Adrenal gland (tissue), 19 donors: ENCODE measurements at places on chromosomes 2 and 18. TPM values are rescaled to one million over a fixed set of nuclear protein-coding genes. Genes with fewer than 3 reads are reported as not detected.

GRCh38 chr2:107338059-107338458, 452.1 kb upstream of the ST6GAL2 start:
- no peaks in the 10 kb centered on the region for H3K36me3 ChIP-seq
- no peak for DNase-seq
- H3K4me3 ChIP-seq, result no peak overlapping the region
- H3K27me3 ChIP-seq, result no peaks in the 10 kb centered on the region
- H3K4me1 ChIP-seq, result no peaks in the 10 kb centered on the region

GRCh38 chr2:150182566-150183235, 304.8 kb downstream of the RND3 start:
- no peaks in the 10 kb centered on the region for H3K4me1 ChIP-seq
- no peaks in the 10 kb centered on the region for H3K36me3 ChIP-seq
- peak; percentile 48 for DNase-seq
- no peak overlapping the region for H3K4me3 ChIP-seq
- H3K27ac ChIP-seq, result no peak overlapping the region

DNA sequence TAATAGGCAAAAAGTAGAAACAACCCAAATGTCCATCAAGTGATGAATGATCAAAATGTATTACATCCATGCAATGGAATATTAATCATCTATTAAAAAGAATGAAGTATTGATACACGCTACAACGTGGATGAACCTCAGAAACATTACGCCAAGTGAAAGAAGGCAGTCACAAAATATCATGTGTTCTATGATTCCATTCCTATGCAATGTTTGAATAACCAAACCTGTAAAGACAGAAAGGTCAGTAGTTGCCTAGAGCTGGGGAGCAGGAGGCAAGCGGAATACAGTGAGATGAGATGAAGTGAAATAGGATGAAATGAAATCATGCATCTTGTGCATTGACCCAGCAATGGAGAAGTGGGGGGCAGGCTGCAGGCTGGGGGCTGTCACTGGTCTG, 17.9 kb upstream of the COL6A3 start:
- H3K36me3 ChIP-seq, result no peaks in the 10 kb centered on the region
- DNase-seq, result no peak
- peaks cover 18% of the 10 kb centered on the region for H3K27me3 ChIP-seq
- no peak overlapping the region for H3K4me3 ChIP-seq
- H3K27ac ChIP-seq, result no peak overlapping the region

DNA sequence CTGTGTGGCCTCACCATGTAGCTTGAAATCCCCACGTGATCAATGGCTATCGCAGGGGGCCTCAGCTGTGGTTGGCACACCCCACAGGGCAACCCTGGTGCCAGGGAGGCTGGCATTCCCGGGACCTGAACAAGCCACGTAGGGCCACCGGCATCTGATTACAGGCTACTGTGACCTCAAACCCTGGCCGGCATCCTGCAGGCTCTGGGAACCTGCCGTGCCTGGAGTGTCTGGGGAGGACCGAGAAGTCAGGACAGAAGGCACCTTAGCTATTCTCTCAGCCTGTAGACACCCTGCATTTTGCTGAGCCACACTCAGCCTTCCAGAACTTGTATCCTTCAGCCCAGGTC, 213.0 kb downstream of the GLI2 start:
- H3K4me1 ChIP-seq, result no peaks in the 10 kb centered on the region
- H3K36me3 ChIP-seq, result no peaks in the 10 kb centered on the region
- H3K27ac ChIP-seq, result no peak overlapping the region

GRCh38 chr2:98604547-98604946, 3.8 kb downstream of the COA5 start:
- no peaks in the 10 kb centered on the region for H3K27me3 ChIP-seq
- H3K36me3 ChIP-seq, result no peaks in the 10 kb centered on the region
- DNase-seq, result no peak

DNA sequence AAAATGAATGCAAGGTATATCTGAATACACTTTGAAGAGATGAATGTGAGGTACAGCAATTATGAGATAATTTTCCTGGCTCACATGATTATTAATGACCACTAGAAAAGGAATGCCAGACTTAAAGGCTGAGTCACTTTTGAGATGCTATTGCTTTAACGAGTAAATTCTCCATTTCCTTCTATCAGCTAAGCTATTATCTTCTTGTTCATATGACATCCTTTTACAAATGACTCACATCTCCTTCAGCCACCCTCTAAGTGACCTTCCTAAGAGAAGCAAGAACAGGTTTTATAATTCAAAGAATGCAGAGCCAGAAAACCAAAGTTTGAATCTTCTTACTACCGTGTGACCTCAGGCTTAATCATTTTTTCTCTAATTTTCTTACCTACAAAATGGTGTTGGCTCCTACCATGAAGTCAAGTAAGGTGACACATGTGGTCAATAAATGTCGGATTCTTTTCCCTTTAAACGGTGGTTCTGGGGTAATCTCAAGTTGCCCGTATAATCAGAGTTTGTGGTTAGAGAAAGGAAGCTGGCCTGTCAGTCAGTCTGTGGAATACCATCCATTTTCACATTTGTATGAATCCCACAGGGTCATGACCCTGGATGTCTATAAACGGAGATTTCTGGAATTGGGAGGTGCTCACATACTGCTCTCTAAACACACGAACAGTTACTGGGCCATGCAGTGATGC, 184.0 kb upstream of the PID1 start:
- no peaks in the 10 kb centered on the region for H3K36me3 ChIP-seq
- no peaks in the 10 kb centered on the region for H3K27me3 ChIP-seq
- no peaks in the 10 kb centered on the region for H3K4me1 ChIP-seq
- no peak for DNase-seq
- no peak overlapping the region for H3K4me3 ChIP-seq

DNA sequence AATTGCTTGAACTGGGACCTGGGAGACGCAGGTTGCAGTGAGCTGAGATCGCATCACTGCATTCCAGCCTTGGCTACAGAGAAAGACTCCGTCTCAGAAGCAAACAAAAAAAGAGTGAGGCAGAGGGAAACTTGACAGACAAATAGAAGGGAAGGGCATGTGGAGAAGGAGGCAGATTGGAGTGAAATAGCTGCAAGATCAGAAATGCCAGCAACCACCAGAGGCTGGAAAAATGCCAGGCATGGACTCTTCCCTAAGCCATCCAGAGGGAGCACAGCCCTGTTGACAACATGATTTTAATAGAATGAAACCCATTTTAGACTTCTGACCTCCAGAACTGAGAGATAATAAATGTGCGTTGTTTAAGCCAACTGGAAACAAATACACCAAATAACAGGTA, 447.2 kb upstream of the SPHKAP start:
- no peak for DNase-seq
- H3K27ac ChIP-seq, result no peak overlapping the region
- H3K4me1 ChIP-seq, result no peaks in the 10 kb centered on the region
- H3K27me3 ChIP-seq, result no peaks in the 10 kb centered on the region

DNA sequence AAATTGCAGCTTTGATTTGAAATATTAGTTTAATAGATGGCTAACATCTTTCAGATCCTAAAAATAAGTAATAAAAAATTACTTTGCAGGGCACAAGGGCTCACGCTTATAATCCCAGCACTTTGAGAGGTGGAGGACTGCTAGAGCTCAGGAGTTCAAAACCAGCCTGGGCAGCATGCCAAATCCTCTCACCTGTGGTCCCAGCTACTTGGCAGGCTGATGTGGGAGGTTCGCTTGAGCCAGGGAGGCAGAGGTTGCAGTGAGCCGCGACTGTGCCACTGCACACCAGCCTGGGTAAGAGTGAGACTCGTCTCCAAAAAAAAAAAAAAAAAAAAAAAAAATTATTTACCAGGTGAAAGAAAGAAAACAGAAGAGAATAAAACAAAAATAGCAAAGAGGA, 449.8 kb downstream of the NRXN1 start:
- no peak overlapping the region for H3K4me3 ChIP-seq
- H3K4me1 ChIP-seq, result no peaks in the 10 kb centered on the region
- H3K27me3 ChIP-seq, result no peaks in the 10 kb centered on the region
- no peak overlapping the region for H3K27ac ChIP-seq

GRCh38 chr18:5541644-5542043, 2.2 kb downstream of the EPB41L3 start:
- peak overlapping the region; percentile 31 for H3K27ac ChIP-seq
- H3K36me3 ChIP-seq, result no peaks in the 10 kb centered on the region
- DNase-seq, result no peak
- H3K4me1 ChIP-seq, result peaks cover 58% of the 10 kb centered on the region
- H3K4me3 ChIP-seq, result no peak overlapping the region

DNA sequence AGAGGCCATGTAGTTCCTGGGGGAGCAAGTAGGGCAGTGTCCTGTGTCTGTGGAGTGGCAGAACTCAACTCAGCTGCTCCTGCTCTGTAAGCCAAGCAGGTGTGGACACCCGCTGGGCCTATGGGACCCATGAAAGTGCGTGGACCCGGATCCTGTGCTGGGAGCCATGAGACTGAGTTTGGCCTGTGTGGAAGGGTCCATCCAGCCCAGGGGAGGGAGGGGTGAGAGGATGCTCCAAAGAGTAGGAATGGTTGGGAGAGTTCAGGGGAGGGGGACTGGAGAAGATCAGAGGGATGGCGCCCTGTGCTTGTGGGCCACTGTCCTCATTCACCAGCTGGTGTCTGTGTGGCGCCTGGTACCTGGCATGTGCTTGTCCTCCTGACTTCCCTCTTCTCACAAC, 226.4 kb upstream of the HS6ST1 start:
- no peak overlapping the region for H3K27ac ChIP-seq
- H3K27me3 ChIP-seq, result no peaks in the 10 kb centered on the region
- peak; percentile 41 for DNase-seq

GRCh38 chr18:55346961-55347740, 240.8 kb downstream of the TCF4 start:
- DNase-seq, result no peak
- no peaks in the 10 kb centered on the region for H3K4me1 ChIP-seq
- no peaks in the 10 kb centered on the region for H3K36me3 ChIP-seq
- no peak overlapping the region for H3K27ac ChIP-seq
- H3K27me3 ChIP-seq, result no peaks in the 10 kb centered on the region

DNA sequence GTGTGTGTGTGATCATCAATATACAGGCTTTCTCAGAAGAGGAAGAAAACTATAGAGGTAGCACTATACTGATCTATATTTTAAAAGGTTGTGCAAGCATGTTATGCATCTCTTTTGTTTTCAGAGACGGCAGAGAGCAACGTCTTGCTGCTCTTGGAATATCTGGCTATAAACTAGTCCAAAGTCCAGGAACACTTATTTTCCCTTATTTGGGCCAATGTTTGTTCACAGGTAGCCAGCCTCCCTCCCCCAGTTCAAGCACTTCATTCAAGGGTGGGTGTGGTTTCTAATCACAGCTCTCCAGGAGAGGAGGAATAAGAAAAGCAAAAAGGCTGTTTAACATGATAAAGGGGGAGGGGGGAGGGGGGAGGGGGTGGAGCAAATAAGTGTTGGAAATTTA, 4.2 kb downstream of the FZD5 start:
- no peaks in the 10 kb centered on the region for H3K36me3 ChIP-seq
- no peaks in the 10 kb centered on the region for H3K27me3 ChIP-seq

DNA sequence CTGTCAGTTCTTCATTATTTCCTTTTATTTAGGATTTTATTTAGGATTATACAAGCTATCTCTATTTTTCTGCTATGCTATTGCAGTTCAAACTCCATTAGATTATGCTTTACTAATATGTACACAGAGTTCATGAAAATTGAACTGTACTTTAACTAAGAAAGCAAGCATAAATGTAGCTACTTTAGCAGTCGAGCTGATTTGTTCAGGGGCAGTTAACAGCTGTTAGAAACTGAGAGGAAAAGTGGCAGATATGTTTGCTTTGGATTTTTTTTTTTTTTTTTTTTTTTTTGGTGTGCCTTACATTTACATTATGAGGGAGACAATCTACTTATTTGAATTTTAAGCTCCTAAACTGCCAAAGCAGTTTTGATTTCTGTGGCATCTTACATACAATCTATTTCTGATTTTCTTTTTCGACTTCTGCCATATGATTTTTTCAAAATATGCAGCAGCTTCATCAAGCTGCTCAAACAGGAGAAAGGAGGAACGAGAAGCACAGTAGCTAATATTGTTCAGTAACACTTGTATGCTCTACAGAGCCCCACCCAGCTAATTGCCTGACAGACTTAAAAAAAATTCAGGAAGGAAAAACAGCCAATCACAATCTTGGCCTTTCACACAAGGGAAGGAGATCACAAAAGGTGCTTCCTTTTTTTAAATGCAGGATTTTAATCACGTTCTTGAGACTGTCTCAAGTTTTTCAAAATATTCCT, 233.4 kb upstream of the SIX3 start:
- no peak overlapping the region for H3K4me3 ChIP-seq
- H3K36me3 ChIP-seq, result no peaks in the 10 kb centered on the region
- no peaks in the 10 kb centered on the region for H3K27me3 ChIP-seq
- DNase-seq, result no peak
- no peaks in the 10 kb centered on the region for H3K4me1 ChIP-seq
- no peak overlapping the region for H3K27ac ChIP-seq

DNA sequence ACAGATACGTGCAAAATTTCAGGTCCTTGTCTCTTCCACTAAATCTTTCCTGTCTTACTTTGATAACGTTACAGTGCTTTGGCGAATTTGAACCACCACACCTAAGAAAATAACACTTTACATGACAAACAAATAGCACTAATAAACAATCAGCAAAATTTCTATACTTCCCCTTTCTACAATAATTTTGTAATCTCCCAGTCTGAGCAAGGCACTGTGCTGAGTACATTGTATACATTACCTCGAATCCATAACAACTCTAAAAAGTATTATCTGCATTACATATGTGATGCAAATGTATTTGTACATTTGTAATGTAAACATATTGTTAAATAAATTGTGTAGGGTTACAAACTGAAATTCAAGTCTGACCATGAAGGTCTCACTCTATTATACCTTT, 49.9 kb downstream of the RTN4 start:
- DNase-seq, result no peak
- no peak overlapping the region for H3K4me3 ChIP-seq
- no peak overlapping the region for H3K27ac ChIP-seq
- H3K36me3 ChIP-seq, result no peaks in the 10 kb centered on the region
- H3K27me3 ChIP-seq, result no peaks in the 10 kb centered on the region

DNA sequence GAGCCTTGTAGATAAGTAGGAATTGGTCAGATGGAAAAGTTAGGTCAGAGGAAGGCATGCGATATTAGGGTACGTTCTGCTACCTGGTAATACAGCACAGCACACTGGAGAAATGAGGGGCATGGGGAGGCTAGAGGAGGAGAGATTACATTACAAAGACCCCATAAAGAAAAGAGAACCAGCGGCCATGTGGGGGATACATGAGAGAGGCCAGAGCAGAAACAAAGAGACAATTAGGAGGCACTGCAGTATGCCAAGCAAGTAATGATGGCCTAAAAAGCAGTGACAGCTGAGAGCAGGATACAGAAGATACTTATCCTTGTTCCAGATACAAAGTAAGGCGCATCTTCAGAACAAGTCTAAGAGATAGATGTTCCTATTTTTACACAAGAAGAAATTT, 40.0 kb downstream of the TXNL1 start:
- no peak overlapping the region for H3K27ac ChIP-seq
- DNase-seq, result no peak
- no peaks in the 10 kb centered on the region for H3K27me3 ChIP-seq
- no peaks in the 10 kb centered on the region for H3K36me3 ChIP-seq

The SPDYA gene
- polyA plus RNA-seq, result 0.13 TPM

The TXNDC2 gene
- polyA plus RNA-seq, result not detected

The SERPINB12 gene
- not detected for polyA plus RNA-seq

The HOXD4 gene
- polyA plus RNA-seq, result 27.0 TPM

The ID2 gene
- 93.0 TPM for polyA plus RNA-seq

The ASXL3 gene
- 0.16 TPM for polyA plus RNA-seq

The ALPI gene
- polyA plus RNA-seq, result not detected

The C2orf78 gene
- polyA plus RNA-seq, result not detected
